Amniotic epithelial cell (primary cell): ENCODE measurements at places on chromosomes 11 and 22.

DNA sequence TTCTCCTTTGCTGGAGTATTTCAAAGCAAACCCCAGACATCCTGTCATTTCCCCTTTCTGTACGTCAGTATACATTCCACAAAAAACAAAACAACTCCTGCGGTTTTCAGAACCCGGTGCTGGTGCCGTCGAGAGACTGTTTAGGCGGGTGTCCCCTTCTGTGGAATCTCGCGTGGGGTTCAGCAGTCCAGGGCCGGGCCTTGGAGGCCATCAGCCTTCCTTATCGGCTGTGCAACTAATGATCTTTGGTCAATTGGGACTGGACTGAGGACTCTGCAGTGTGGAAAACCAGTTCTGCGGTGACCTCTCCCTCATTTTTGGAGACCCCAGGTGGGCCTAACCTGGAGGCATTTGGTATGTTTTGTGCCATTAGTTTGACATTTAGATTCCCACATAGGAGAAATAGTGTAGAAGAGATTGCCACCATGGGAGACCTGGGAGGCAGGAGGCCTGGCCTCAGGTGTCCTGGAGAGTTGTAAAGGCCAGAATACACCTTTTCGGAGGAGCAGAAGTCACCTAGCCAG is 84.4 kb downstream of the TBC1D22A start:
- peak; percentile 34 for DNase-seq

DNA sequence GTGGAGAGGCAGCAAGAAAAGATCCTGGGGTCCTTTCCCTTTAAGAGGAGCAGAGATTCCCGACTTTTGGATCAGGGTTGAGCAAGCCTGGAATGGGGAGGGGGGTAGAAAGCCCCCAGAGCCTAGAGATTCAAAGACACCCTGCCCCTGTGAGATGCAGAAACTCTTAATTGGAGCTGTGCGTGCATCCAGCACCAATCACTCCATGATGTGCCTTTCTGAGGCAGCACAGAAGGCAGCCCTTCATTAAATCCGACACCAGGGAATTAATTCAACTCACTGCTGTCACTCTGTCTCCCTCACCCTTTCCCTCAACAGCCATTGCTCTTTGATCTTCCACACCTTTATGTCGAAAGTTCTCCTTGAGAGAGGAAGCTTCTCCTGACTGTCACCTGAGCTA is 43.0 kb downstream of the DSCAML1 start:
- no peak for DNase-seq

GRCh38 chr11:7536100-7536499 is 22.3 kb downstream of the PPFIBP2 start:
- no peak for DNase-seq

GRCh38 chr11:129280027-129280811 is 88.1 kb upstream of the ARHGAP32 start:
- peak; percentile 25 for DNase-seq

GRCh38 chr22:19412478-19412877 is 19.1 kb downstream of the HIRA start:
- DNase-seq = no peak
